ENCODE measurements at places on chromosomes 16 and 17.

DNA sequence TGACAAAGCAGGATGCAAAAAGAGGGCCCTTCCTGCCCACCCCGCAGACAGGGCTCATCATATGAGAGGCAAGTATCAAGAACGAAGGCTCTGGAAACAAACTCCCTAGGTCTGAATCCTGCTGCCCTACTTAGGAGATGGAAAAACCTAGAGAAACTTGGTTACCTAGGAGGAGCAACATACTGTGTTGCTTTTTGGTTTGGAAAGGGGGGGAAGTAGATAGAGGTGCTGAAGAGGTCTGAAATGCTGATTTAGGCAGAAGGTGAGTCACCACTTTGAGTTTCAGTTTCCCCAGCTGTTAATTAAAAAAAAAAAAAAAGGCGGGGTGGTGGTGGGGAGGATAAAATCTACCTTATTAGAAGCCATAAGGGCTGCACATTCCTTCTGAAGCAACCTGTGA lies 1.5 kb downstream of the N4BP1 start:
- DNase-seq, result peak; percentile 44

DNA sequence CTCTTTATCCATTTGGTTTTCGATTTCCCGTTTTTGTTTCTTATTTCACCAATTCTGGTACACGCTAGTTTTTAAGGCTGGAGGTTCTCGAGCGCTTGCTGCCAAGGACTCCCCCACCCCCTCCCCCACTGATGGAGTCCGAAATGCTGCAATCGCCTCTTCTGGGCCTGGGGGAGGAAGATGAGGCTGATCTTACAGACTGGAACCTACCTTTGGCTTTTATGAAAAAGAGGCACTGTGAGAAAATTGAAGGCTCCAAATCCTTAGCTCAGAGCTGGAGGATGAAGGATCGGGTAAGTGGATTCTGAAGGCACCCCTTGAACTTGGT lies 825 bp downstream of the RPTOR start:
- DNase-seq, result no peak

DNA sequence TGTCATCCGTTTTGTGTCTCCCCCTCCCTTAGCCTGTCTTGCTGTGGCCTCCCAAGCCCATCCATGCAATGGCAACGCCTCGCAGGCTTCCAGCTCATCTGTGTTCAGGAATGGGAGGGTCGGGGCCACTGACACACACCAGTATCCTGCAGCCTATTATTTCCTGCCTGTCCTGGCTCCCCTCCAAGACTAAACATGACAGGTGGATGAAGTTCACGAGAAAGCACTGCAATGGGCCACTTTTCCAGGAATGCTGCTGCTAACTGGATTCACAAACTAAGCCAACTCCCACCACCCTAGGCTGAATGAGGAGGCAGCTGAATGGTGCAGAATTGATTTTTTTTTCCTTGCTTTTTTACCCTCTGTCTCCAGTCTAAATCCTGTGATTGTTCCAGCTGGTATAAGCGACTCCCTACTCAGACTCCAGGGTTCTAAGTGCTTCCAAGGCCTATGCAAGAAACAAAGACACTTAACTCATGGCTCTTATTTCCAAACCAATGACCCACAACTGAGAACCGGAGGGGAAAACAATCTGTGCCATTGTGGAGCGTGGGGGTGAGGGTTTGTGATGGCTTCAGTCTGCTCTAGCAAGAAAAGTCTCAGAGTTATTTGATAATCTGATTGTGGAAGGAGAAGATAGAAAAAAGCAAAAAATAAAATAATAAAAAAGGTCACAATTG lies 23.3 kb downstream of the TMEM100 start:
- no peak for DNase-seq

- DNase-seq, result no peak
These were observed 267.7 kb upstream of the ZFHX3 start for GRCh38 chr16:73315645-73316044.

DNA sequence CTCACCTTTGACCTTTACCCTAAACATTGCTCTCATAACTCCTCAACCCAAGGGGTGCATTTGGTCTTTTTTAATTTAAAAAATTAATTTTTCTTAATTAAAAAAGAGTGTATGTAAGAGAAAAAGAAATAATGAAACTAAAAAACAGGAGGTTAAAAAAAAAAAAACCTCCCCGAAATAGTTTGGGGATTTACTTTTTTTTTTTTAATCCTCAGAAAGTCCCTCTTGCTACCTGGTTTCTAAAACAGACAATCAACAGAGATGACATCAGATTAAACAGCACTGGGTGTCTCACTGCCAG lies 301.3 kb downstream of the SOX9 start:
- no peak for DNase-seq

DNA sequence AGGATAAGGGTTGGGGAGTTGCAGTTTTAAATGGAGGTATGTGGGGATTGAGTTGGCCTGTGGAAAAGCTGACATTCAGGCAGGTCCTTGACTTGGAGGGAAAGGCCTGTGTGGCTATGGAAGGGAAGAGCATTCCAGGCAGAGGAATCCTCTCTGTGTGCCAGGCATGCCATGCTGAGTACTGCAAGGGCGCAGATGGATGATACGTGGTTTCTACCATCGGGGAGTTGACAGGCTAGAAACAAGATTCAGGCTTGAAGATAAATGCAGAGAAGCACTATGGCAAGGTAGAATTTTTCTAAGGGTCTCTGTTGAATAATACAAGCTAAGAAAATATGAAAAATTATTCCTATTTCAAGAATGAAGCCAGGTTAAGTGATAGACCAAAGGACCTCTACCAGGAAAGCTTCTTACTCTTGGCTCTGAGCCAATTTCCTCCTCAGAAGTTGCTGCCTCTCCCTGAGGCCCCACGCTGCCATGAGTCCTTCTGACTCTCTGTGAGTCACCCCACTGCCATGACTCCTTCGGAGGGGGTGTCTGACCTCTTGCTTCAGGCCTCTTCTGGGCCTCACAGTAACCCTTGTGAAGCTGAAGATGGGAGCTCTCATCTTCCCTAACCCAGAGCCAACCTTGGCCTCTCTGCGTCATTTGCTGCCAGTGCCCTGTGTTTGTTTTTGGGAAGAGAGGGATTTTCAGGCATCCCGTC lies 75.8 kb downstream of the WNT3 start:
- no peak for DNase-seq

- no peak for DNase-seq
These were observed 6.0 kb downstream of the C1QTNF8 start for GRCh38 chr16:1089822-1090619.

DNA sequence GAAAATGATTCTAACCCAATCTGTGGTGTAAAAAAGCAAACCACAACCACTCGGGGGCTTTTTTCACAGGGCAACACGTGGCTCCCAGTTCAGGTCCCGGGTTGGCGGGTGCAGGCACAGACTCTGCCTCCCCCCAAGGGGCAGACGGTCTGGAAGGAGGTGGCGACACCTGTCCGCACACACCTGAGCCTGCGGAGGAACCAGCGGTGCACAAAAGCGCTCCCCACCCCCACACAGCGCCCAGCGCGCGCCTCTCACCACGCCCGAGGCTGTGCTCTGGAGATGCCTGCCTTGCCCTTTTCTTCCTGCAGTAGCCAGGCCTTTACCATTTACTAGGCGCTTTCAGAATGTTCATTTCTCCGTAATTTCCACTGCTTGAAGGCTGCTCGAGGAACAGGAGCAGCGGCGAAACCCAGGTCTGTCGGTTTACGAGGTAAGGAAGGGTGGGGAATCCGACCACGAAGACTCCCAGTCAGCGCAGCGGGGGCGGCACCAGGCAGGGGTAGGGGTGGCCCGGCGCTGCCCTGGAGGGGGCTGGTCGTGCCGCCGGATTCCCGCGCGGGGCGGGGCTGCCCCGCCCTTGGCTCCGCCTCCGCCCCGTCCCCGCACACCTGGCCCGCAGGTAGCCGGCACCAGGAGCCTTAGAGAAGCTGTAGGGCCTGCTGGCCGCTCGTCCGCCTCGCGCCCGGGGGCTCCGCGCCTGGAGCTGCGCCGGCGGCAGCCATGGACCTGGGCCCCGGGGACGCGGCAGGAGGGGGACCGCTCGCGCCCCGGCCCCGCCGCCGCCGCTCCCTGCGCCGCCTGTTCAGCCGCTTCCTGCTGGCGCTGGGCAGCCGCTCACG lies at the start of gene USP43:
USP43 (plus strand) TSS at position 608 of the 842 bp plus-strand sequence; CDS start at position 724, 116 bp downstream.
- DNase-seq, result peak; percentile 55

- peak; percentile 19 for DNase-seq
These were observed 119.4 kb upstream of the METRNL start for GRCh38 chr17:82959990-82960418.

- DNase-seq, result no peak
These were observed 14.9 kb downstream of the ITPRIPL2 start for GRCh38 chr16:19128454-19129200.

- no peak for DNase-seq
These were observed 453.3 kb downstream of the XYLT1 start for GRCh38 chr16:17017442-17017841.

- no peak for DNase-seq
These were observed 2.5 kb downstream of the ACSF3 start for GRCh38 chr16:89096042-89096717.

- no peak for DNase-seq
These were observed 339.2 kb upstream of the PMFBP1 start for GRCh38 chr16:72511171-72511570.

GRCh38 chr17:50213026-50214022 lies 11.9 kb upstream of the COL1A1 start:
- peak; percentile 40 for DNase-seq

GRCh38 chr16:16857603-16858283 lies 478.8 kb downstream of the NPIPA7 start:
- DNase-seq, result no peak

All from activated T-cell treated with anti-CD3 and anti-CD28 coated beads, Interleukin-2, amount 50 U/mL, for 24 hours (primary cell).